ENCODE measurements at places on chromosomes 12 and 14.

DNA sequence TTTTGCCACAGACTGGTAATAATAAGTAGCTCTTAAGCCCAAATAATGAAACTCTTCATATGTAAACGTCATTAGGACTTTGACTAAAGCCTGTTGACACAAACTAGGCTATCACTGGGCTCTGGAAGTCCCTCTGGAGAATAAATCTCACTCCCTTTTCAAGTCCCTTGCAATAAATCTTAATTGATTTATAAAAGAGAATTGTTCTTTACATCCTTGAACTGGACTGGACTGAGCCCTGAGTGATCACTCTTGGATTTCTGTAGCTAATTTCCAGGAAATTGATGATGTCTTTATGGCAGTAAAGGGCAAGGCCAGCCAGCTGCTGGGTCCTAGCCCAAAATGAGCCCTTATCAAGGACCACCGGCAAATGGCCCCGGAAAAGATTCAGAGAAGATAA lies 1162.7 kb downstream of the BCL11B start:
- DNase-seq = no peak

DNA sequence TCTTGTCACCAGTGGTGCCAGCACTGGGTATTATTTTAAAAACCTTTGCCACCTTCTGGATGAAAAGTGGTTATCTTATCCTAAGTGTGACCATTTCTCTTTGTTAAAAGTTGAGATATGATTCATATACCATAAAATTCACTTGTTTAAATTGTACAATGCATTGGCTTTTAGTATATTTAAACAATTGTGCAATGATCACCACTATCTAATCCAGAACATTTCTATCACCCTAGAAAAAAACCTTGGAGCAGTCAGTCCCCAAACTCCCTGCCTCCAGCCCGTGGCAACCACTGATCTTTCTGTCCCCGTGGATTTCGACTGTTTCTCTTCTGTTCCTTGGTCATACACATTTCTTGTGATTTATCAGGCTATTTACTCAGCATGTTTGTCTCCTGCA lies 28.3 kb downstream of the SH2B3 start:
- no peak for DNase-seq

- no peak for DNase-seq
Measured at GRCh38 chr12:99752740-99753139, 105.2 kb downstream of the GARIN6 start.

- DNase-seq = no peak
Measured at GRCh38 chr14:75885829-75886228, 96.0 kb downstream of the TGFB3 start.

- no peak for DNase-seq
Measured at GRCh38 chr12:75774261-75775052, 257.1 kb downstream of the PHLDA1 start.

DNA sequence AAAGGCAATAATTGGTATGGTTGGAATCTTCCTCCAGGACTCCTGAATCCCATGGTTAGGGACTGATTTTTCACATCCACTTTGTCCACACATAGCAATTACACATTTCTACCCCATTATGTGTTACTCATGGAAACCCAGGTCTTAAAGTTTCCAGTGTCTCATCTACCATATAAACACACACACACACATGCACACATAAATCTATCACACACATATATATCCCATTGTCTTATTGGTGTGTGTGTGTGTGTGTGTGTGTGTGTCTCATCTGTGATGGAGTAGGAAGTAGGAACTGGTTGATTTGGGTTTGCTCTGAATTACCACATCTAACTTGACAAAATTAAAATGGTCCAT lies 525.4 kb downstream of the FUT8 start:
- no peak for DNase-seq

DNA sequence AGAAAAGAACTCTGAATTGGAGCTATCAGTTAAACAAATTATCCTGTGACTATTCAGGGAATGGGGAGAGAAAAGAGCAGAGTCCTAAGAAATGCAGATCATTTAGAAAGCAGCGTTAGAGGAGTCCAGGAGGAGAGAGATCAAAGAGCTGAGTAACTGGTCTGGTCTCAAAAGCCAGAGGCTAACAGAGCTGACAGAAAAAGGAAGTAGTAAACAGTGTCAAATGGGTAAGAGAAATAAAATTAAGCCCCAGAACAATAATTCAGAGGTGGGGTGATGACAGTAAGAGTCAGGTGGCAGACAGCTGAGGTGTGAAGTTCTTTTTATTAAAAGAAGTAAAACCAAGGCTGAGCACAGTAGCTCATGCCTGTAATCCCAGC lies 19.3 kb downstream of the GXYLT1 start:
- DNase-seq = no peak

DNA sequence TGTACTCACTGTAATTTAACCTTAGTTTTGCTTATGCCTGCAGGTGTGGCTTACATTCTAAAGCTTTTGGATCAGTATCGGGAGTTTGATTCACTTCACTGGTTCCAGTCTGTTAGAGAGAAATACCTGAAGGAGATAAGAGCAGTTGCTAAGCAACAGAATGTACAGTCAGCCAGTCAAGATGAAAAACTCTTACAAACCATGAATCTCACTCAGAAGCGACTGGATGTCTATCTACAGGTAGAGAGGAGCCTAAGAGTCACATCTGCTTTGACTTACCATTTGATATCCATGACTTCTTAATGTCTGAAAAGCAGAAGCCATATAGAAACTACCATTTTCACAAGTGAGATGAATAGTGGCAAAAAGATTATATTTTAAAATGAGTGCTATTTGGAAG lies 56.5 kb downstream of the WASHC4 start:
- no peak for DNase-seq

DNA sequence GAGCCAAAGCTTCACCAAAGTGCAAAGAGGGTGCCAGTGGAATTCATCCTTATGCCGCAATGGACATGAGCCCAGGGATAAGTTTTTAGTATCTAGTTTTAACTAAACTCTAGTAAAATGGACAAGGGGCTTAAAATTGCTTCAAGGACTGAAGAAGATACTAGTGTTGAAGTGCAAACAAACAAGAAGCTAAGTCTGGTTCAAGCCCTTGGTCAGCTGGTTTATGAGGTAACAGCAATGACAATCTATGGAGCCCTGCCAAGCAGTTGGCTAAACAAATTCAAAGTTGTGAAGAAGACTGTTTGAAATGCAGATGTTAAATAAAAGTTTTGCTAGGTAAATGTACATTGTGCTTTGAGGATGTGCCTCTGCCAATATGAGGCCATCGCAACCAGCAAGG lies 209.4 kb downstream of the KTN1 start:
- DNase-seq = no peak

GRCh38 chr12:19436931-19437330 lies 2.4 kb upstream of the AEBP2 start:
- DNase-seq = no peak

DNA sequence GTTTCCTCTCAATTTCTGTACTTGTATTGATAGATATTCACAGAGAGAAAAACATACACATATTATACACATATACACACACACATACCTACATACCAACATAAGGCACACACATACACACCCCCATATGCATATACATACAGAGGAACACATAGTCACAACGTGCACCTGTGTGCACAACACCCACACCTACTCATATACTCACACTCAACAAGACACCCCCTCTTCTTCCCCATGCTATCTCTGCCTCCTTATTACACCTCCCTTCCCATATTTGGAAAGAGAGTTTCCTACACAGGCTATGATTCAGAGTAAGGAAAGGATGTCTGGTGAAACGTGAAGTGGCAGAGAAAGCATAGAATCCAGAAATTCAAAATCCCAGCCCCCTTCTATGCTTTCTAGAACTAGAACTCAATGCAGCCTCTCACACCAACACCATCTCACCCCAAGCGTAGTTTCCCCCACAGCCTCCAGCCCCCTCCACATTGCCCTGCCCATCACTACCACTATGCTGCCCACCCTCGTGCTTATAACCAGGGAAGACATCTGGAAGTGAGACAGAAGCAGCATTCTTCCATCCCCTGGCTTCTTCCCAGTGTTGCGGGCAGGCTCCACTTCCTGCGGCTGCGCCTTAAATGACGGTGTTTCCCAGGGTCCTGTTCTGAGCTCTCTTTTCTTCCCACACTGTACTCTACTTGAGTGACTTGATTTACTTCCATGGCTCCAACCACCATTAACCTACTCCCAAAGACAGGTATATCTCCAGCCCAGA lies 2.4 kb downstream of the RNASE8 start:
- DNase-seq = no peak

DNA sequence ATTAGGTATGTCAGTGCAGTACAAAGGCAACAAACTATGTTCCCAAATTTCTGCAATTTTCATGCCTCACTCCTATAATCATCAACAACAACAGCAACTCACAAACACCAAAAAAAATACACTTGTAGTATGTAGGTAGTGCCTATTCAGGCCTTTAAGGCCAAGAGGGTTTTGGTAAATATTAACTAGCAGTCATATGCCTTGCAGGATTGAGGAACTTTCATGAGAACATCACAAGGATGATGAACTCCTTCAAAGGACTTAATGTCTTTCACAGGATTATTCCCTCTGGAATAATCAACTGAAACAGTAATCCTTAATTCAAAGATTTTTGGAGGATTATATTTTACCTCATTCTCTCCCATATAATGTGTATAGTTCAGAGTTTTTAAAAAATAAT lies 293.8 kb downstream of the NOVA1 start:
- DNase-seq = no peak

DNA sequence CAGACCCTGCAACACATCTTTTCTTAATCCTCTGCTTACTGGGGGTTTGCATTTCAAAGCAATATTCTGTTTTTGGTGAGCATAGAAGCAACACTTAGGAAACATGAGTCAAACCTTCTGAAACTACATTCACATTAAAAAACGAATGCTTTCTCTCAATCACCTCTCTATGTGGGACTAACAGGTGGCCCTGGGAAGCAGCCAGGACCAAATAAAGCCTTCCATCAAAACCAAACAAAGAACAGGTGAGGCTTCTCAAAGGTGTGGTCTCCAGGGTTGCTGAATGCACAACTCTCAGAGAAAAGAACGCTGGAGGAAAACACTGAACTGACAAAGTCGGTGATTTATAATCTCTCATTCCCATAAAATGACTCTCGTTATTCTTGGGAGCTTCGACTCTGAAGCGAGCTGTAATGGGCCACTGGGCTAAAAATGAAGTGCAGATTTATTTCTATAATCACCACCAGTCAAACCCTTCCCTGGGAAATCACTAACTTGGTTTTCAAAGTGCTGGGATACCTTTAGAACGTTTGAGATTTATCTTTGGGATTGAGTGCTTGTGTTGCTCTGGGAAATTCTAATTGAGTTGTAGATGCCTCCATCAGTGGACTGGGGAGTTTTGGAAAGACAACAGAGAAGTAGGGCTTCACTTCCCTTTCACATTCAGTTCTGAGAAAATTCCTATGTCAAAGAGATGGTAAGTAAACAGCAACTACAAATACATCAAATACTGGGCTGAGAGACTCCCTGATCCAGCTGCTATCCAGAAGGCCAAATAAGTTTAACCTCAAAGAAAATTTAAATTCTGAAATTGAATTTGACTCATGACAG lies 262.0 kb upstream of the TMPO start:
- no peak for DNase-seq

DNA sequence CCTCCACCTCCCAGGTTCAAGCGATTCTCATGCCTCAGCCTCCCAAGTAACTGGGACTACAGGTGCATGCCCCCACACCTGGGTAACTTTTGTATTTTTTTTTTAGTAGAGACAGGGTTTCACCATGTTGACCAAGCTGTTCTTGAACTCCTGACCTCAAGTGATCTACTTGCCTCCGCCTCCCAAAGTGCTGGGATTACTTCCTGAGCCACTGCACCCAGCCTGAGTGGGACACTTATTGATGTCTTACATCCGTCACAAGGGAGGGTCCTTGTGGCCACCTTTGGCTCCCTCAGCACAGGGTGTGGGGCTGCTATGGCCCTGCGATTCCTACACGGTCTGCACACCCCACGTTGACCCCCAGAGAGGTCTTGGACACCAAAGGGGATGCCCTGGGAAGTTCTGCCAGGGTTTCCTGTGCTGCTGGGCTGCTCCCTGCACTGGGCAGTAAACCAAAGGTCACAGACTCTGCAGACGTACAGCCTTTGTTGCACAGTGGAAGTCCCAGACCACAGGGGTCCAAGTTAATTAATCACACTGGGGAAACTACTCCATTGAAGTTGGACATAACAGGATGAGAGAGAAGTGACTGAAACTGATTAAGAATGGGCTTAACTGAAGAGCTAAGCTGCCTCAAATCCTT lies 95.7 kb downstream of the SAMD4A start:
- no peak for DNase-seq

- DNase-seq = no peak
Measured at GRCh38 chr12:89975574-89975973, 266.9 kb upstream of the ATP2B1 start.

DNA sequence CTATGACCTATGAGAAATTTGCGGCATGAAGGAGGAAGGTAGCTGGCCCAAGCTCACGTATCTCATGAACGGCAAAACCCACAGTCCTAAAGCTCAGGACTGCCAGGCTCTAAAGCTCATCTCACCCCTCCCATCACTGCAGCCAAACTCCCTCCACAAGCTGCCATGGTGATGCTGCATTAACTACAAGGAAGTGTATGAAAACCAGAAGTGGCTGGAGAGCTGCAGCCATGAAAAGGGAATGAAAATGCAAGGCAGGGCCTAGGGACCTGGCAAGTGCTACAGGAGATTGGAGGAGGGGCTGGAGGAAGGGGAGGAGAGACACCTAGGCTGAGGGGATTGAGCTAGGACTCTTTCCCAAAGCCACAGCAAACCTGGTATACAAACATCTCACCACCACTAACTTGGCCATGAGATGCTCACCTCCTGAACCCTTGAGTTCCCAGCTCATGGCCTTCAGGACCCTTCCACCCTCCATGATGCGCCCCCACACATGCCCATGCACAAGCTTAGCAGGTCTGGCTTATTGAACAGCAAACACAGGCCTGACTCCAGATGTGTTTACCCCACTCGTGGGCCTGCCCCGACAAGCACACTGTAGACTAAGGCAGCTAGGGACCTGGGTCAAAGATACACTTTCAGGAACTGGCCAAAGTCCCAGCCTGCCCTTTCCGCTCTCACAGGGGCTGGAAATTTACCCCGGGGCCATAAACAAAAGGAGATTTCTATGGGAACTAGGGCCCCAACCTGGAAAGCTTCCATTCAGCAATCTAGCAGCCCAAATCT lies 42.0 kb downstream of the LTBP2 start:
- DNase-seq = no peak

GRCh38 chr12:25864306-25865276 lies 93.9 kb upstream of the RASSF8 start:
- DNase-seq = no peak

DNA sequence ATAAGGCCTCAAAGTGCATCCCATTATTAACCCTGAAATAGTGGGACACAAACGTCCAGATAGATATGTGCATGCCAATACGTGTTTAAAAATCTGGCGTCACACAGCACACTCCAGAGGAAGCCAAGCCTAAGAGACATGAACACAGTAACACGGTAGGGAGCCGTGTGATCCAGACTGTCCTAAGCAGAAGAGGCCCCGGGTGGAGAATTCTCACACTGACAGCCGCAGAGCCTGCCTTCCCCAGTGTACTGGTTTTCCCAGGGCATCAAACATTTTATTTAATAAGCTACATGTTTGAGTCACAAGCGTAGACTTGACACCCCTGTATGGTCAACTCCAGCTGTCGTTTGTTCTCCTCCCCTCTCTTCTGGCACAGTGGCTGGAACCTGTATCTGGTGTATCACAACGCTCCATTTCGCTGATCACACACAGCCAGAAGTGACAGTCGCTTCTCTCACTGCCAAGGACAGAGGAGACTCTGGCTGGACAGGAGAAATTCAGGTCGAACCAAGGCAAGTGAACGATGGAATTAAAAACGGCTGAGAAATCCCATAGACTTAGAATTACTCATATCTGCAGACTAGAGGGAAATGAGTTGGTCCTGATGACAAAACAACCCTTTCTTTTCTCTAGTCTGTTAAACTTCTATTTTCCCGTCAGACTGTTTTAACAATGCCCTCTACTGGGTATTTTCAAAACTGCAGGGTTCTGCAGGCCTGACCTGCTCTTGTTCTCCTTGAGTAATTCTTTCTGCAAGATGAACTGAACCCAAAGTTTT lies 359.9 kb downstream of the RGS6 start:
- no peak for DNase-seq

Data from stimulated activated CD4-positive, alpha-beta T cell treated with anti-CD3 and anti-CD28 coated beads, Interleukin-1b, Interleukin-23, amount 100 ng/mL, for 4 hours (primary cell).